GM12892 (cell line): ENCODE measurements at places on chromosomes 12 and 14.

DNA sequence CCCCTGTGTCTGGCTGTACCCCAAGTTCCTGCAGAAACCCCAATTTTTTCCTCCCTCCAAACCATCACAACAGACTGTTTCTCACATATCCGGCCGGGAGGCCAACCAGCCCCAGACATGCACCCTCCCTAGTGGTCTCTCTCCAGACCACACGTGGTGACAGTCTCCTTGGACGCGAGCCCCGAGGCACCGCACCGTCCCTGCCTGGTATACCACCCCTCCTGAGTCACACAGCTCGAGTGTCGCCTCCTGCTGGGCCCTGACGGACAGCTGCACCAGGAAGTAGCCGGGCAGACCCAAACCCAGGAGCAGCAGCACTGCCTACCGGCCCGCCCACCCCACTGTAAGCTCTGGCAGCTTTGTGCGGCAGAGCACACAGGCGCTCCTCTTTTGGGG lies 97.4 kb downstream of the RFLNA start:
- no peak for DNase-seq

GRCh38 chr12:124833693-124834122 lies 30.0 kb downstream of the SCARB1 start:
- no peak for DNase-seq

DNA sequence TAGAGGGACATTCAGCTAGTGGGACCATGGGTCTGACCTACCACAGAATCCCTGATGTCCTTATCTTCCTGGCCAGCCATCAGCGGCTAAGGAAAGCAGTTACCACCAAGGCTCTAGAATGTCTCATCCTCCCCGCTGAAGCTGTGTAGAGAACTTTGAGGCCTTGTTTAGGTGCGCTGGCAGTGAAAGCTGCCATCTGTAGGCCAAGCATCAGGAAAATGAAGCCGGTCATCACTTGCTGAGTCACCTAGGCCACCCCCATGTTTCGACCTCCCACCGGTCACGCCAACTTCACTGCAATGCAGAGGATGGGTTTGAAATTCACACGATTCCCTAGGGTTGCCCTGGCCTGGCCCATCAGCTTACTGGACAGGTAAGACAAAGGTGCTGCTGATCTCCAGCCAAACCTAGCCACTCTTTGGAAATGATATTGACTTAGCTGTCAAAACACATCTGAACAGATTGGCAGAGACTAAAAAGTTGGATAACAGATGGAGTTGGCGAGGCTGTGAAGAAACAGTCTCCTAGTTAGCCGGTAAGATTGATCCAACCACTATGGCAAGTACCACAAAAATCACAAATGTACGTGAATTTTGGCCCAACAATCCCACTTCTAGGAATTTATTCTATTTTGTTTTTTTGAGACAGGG lies 52.0 kb downstream of the NOS1 start:
- DNase-seq = no peak

DNA sequence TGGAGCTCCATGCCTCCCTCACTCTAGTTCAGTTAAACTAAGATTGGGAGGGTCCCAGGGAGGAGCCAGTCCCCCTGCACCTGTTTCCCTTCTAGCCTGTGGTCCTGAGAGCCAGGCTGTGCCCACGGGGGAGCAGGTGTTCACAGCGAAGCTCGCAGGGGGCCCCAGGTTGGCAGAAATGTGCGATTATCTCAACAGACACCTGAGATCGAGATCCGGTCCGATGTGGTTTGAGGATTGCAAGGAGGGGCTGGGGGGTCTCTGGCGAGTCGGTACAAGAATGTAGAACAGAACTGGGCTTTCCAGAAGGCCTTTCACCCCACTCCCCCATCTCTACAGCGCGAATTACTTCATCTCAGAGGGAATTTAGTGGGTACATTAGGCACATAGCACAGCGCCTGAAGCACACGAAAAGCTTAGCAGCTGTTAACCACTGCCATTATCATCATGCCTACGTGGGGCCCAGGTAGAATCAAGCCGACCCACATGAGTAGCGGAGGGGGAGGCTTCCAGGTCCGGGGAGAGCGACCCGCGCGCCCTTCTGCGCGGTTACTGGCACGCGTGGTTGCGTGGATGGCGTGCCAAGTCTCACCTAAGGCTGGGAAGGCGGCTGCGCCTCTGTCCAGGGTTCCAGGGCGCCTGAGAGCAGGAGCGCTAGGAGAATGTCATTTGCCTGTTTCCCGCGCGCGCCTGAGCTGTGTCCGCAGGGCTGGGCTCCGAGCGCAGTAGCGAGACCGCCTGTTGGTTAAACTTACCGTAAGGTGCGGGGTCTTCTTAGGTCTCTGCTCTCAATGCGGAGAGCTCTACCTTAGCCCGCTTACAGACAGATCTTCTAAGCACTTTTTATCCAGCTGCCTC lies 1539.5 kb upstream of the TMEM132C start:
- no peak for DNase-seq

DNA sequence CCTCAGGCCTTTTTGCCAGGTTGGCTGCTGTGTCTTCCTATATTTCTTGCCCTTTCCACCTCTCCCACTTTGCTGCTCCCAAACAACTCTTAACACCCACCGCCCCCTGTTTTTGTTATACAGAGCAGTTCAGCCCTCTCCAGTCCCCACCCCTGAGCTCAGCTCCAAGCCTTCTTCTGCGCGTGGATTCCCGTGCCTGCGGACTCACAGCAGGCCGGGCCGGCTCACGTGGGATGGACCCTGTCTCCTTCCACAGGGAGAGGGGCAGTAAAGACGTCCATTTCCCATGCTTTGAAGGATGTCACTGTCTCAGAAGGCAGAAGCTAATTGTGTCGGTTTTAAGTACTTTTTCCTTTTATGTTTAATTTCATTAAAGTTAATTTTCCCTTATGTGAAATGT lies 139.4 kb downstream of the CACNA1C start:
- no peak for DNase-seq

GRCh38 chr14:98926146-98926545 lies 345.9 kb downstream of the BCL11B start:
- DNase-seq = no peak

DNA sequence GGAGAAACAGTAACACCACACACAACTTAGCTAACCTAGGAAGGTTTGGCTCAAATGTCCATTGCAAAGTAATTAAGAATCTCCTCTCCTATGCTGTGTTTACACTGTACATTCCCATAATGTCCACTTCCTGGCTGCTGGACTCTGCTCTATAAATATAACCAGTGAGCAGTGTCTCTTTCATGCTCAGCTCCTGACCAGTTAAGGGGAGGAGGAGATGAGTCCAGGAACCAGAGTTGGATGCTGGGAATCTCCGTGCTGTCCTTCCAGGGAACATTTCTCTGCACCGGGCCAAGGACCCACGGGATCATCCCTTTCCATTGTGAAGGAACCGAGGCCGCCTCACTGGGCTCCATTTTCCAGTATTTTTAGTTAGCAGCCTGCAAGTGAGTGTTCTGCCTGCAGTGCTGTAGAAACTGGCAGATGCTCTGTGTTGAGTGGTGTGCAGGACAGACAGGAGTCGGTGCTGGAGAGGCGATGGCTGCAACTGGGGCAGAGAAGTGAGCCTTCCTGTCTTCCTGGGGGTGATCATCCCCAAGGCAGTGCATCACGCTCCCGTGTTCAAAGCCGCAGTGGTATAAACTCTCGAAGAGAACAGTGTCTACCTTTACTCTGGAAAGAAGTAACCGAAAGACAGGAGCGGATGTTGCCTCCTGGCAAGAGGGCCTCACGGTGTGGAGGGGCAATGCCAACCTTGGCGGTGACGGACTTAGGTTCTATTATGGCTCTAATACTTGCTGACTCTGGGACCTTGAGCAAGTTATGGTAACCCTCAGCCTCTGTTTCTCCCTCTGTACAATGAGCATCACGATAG lies 195.5 kb downstream of the CACNA1C start:
- DNase-seq = no peak

DNA sequence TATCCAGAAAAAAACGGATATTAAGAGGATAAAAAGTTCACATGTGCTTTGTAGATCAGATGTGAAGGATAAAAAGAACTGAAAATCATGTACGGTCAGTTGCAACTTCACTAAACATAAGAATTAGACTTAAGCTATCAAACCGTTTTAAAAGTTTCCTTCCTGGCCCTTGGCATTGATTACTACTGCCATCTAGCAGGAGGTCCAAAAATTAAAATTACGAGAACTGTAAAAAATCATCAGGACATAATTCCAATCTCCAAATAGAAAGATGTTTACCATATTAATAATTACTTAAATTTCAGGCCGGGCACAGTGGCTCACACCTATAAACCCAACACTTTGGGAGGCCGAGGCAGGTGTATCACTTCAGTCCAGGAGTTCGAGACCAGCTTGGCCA lies 7.9 kb downstream of the WDR89 start:
- no peak for DNase-seq

GRCh38 chr12:21350975-21351374 lies 16.3 kb upstream of the SLCO1A2 start:
- DNase-seq = no peak

DNA sequence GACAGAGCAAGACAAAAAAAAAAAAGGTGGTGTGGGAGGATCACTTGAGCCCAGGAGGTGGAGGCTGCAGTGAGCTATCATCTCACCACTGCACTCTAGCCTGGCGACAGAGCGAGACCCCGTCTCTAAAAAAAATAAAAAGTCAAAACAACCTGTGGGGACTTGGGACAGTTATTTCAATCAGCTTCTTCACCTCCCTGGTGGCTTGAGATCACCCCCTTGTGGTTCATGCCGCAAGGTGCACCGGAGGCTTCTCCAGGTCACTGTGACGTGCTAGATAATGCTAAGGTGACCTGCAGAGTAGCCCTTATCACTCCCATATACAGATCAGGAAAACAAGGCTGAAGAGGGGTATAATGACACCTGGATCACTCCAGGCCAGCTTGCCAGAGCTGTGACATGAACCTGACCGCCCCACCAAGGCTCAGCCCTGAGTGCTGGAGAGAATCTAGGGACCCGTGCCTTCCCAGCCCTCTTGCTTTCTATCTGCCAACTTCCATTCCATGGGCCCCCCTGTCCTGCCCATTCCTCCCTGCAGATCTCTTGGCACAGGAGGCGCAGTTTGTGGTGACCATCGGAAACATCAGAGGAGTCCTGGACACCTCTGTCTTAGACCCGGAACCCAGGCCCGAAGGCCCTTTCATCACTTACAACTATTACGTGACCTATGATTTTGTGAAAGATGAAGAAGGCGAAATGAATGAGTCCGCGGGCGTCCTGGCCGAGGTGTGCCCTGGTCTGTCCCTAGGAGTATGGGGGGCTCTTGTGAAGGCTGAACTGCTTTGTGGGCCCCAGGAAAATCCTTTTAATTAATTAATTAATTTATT lies 8.1 kb downstream of the LRRC43 start:
- peak; percentile 75 for DNase-seq

- DNase-seq = no peak
Observed at GRCh38 chr12:79420146-79420618, 270.6 kb downstream of the PAWR start.

- DNase-seq = no peak
Observed at GRCh38 chr12:87931812-87932211, 97.4 kb downstream of the C12orf50 start.

DNA sequence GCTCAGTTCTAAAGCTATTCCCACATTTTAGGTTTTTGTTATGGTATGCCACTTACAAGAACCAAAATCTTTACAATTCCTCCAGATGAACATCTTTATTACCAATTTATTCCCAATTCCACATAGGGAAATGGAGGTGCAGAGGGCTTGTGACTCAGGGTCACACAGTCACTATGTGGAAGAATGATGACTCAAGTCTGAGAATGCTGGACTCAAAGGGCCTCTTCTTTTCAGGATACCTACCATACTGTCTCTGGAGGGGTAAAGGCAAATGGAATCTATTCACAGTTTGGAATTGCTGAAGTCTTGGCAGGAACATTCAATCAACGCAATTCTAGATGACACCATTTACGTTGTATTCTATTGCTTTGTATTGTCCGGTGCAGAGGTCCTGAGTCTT lies 48.2 kb upstream of the MANSC4 start:
- no peak for DNase-seq

- no peak for DNase-seq
Observed at GRCh38 chr14:52380294-52380693, 66.2 kb downstream of the PTGER2 start.

GRCh38 chr12:14213542-14213941 lies 151.9 kb upstream of the ATF7IP start:
- no peak for DNase-seq

GRCh38 chr12:53998900-53999236 lies 1.1 kb upstream of the HOXC9 start:
- no peak for DNase-seq

DNA sequence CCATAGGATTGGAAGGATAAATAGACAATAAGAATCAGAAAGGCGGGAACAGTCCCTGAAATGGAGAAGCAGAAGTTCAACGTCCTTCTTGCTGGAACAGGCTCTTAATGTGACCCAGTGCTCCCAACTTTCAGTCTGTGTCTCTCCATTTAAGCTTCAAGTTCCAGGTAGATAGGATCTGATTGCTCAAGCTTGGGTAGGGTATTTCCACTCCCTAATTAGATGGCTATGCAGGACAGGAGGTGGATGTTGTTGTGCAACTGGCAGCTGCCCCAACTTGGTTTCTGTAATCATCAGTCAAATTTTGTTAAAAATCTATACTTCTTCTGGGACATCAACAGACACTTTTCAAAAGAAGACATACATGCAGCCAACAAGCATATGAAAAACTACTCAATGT lies 266.2 kb downstream of the C12orf75 start:
- no peak for DNase-seq

- DNase-seq = no peak
Observed at GRCh38 chr14:30312214-30312613, 246.7 kb upstream of the G2E3 start.

DNA sequence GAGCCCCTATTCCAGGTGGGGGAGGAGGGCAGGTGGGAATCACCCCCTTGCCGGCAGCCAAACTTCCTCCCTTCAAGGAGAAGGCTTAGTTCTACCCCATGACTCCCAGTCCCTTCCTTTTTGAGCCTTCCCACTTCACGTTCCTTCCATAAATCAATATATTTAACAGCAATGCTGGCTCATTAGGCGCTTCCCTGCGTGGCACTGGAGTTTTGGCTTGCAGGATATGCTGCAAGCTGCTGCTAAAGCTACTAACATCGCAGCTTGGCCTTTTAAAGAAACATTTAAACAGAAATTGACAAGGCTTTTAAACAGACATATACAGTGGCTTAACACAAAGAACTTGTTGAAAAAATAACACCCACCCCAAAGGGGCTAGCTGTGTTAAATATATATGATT lies 308.0 kb upstream of the FKBP4 start:
- DNase-seq = no peak

- DNase-seq = no peak
Observed at GRCh38 chr14:104735830-104736642, 12.0 kb downstream of the ADSS1 start.
